CD4-positive, alpha-beta memory T cell (primary cell): ENCODE measurements at places on chromosomes 12 and 14. TPM values are rescaled to one million over a fixed set of nuclear protein-coding genes. Genes with fewer than 3 reads are reported as not detected.

The FKBP11 gene
- polyA plus RNA-seq = 212 TPM

- DNase-seq = no peak
Observed at GRCh38 chr12:82665142-82665923, 21.4 kb upstream of the TMTC2 start.

The ASPG gene
- not detected for polyA plus RNA-seq

DNA sequence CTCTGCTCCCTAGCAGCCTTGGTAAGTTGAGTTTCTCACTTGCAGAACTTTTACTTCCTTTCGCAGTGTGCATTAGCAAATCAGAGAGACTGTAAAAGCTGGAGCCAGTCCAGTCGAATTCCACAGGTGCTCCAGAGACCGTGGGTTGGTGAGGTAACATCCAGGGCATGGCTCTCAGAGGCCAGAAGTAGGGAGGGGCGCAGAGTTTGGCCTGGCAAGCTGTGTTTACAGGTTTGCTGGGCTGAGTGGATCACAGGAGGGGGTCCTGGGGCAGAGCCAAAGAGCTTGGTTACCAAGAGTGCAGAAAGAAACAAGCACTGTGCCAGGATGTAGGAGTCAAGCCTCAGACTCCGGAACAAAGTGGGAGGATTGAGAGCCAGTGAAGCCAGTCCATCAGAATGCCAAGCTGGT, 10.2 kb upstream of the BHLHE41 start:
- no peak for DNase-seq

GRCh38 chr12:64625243-64626077, 15.2 kb downstream of the RASSF3 start:
- no peak for DNase-seq

GRCh38 chr12:131509701-131510100, 201.2 kb upstream of the SFSWAP start:
- no peak for DNase-seq

- DNase-seq = no peak
Observed at GRCh38 chr12:46460682-46461210, 88.2 kb upstream of the SLC38A2 start.

DNA sequence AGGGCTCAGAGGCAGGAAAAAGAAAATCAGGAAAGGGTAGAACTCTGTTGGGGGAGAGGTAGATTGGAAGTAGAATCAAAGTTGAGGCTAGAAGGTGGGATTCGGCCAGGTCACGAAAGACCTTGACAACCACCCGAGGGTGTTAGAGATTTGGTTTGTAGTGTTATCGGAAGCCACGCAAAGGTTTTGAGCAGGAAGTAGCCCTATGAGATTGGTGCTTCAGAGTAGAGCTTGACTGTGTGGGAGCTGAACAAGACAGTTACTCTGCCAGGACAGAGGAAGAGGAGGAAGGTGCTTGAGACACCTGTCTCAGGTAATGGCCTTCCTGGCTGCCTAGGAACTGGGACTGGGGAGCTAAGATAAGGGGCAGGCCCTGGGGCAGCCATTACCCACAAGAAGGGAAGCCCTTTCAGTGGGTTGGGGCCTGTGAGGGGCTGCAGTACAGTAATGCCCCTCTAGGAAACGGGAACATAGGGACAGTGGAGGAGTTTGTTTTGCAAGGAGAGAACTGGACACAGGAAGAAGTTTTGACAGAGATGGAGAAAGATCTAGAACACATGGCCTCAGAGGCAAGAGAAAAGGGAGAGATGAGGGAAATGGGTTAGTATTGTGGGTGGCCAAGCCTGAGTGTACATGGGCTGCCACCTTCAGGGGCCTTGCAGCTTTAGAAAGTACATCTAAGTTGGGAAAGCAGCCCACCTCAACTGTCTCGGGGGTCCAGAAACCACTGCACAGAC, 73.5 kb downstream of the RIN3 start:
- DNase-seq = no peak

DNA sequence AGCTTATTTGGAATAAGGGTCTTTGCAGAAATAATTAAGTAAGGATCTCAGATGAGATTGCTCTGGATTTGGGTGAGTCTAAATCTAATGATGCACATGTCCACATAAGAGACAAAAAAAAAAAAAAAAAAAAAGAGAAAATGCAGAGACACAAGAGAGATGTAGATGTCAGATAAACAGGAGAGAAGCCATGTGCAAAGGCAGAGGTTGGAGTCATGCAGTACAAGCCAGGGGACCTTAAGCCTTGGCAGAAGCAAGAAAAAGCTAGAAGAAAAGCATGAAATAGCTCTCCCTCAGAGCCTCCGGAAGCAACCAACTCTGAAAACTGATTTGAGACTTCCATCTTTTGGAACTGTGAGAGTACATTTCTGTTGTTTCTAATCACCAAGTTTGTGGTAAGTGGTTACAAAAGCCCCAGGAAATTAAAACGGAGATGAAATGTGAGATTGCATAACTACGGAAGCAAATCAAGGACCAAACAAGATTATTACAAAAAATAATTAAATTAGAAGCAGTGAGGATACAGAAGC, 1304.0 kb upstream of the SEL1L start:
- no peak for DNase-seq

The KCNC2 gene
- polyA plus RNA-seq = not detected
